ENCODE measurements at places on chromosomes 2 and 18.

GRCh38 chr2:146927080-146927711 lies 917.6 kb upstream of the ACVR2A start:
- DNase-seq = no peak

DNA sequence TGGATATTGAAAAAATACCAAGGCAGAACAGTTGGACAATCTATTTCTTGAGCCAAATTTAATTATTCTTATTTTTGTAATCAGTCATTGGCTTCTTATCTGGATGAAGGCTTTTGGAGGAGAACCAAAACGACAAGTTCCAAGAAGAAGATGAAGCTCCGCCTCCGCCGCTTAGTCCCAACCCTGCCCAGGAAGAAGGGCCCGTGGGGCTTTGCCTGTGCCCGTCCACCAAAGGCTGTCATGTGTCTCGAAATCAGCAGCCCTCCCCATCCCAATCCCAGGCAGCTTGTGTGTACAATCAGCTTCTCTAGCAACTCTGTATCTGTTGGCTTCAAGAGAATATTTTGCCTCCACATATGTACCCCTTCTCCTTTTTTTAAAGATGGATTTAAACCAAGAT lies 24.6 kb downstream of the PTRHD1 start:
- DNase-seq = no peak

DNA sequence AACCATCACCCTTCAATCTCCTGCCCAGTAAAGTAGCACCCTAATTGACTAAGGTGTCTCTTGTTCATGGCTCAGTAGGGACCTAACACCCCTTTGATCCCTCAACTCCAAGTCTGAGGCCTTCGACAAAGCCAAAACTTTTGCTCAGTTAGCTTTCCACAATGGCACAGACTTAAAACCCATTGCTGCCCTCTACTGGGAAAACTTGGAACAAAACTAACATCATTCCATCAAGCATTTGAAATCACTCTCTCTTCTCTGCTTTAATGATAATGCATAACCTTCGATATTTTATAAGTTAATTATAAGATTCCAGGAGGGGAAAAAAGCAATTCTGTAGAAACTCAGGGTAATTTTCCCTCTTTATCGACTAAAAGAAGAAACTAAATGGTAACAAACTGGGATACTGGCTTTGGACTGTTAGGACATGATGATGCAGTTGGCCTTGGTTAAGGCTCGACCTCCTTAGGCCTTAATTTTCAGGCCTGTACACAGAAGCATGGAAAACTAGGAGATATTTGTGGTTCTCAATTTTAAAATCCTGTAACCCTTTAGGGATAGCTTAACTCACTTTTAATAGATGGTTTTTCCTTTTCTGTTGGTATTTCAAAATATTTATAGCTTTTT lies 127.8 kb downstream of the STK39 start:
- no peak for DNase-seq

GRCh38 chr18:12028040-12028628 lies 46.8 kb downstream of the IMPA2 start:
- DNase-seq = no peak

DNA sequence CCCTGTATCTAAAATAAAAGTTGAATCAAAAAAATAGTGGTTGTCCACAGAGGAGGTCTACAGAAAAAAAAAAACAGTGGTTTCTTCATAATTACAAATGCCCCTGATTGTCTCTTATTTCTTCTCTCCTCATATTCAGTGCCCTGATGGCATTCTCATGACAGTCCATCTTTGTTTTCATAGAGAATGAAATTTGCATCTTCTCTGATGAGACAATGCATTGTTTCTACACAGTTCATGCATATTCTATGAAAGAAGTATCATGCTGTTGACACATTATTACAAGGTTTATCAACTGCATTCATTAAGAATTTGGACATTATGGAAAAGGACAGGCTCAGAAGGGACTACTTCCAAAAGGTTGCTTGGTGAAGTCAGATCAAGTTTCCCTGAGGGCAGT lies 59.5 kb downstream of the LHCGR start:
- DNase-seq = no peak

DNA sequence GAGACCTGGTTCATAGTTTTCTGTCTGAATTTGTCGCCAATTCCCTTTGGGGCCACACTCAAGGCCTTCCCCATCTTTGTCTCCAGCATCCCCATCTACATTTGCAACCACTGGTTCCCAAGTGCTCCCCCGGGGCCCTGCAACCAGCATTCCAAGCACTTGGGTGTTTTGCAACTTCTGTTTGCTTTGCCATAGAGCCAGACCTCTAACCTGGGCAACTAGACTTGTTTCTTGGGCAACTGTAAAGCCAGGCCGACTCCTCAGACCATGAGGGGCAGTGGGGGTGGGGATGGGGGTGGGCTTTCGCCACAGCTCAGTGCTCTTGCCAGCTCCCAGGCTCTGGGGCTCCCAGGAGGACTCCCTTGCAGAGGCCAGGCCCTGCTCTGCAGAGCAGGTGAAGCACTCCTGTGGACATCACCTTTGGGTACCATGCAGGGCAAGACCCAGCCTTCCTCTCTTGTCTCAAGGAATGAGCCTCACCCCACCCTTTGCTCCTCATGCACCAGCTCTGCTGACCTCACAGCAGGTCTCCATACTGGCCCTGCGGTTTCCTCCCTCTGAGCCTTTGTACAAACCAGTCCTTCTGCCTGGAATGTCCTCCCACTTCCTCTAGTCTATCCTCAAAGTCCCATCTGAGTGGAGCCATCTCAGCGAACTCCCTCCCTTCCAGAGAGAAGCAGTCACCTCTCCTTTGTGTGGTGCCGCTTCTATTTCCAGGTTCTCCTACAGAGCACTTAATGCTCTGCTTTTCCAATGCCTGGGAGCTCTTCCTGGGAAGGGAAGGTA lies 126.7 kb upstream of the MYCN start:
- no peak for DNase-seq

DNA sequence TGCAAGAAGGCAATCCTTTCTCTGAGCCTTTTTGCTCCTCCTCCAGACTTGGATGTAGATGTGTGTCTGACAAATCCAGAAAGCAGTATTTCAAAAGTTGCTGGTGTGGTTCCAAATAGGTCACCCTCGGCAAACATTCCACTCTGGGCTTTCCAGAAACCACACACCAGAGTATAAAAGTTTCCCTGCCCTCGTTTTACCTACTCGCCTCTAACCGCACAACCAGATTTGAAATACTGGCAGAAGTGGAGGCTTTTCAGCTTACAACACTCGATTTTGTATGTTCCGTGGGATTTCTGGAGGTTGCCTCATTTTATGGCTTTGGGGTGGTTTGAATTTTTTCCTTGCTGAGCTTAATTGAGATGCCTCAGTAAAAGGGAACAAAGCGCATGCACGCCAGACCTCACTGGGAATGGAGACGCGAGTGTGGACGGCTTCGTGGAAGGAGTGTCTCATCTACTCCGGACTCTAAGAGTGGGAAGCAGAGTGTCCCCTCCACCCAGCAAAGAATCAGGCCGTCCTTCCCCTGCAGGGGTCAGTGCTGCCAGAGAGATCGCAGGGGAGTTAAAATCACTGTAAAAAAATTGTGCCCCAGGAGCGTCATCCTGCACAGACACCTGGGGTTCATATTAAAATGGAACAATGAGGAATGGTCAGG lies 44.0 kb upstream of the RPL31 start:
- DNase-seq = no peak

DNA sequence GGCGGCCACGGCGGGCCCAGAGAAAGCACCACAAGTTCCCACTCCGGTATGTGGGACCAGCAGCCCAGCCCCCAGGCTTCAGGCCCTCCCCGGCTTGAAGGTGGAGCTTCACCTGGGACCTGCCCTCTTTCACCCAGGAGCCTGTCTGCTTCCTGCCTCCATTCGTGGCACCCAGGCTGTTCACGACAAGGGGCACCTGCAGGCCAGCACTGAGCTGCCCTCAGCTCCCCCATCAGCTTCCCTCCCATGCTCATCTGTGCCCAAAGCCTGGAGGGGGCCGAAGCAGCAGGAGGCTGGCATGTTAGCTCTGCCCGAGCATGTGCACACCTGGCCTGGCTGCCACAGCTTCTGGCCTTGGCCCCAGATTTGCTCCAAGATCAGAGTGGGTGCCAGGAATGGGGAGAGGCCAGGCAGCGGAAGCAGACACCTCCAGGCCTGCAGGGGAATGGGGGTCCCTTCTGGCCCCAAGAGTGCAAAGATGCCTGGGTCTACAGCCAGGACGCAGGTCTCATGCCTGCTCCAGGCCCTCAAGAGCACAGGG lies 312.4 kb upstream of the SYT4 start:
- DNase-seq = no peak

- no peak for DNase-seq
Measured at GRCh38 chr18:5093902-5094301, 103.2 kb downstream of the AKAIN1 start.

- no peak for DNase-seq
Measured at GRCh38 chr2:207279520-207279919, 113.8 kb upstream of the KLF7 start.

- DNase-seq = no peak
Measured at GRCh38 chr2:49111456-49111855, 42.9 kb downstream of the FSHR start.

- DNase-seq = no peak
Measured at GRCh38 chr18:63146828-63147409, 172.7 kb downstream of the BCL2 start.

DNA sequence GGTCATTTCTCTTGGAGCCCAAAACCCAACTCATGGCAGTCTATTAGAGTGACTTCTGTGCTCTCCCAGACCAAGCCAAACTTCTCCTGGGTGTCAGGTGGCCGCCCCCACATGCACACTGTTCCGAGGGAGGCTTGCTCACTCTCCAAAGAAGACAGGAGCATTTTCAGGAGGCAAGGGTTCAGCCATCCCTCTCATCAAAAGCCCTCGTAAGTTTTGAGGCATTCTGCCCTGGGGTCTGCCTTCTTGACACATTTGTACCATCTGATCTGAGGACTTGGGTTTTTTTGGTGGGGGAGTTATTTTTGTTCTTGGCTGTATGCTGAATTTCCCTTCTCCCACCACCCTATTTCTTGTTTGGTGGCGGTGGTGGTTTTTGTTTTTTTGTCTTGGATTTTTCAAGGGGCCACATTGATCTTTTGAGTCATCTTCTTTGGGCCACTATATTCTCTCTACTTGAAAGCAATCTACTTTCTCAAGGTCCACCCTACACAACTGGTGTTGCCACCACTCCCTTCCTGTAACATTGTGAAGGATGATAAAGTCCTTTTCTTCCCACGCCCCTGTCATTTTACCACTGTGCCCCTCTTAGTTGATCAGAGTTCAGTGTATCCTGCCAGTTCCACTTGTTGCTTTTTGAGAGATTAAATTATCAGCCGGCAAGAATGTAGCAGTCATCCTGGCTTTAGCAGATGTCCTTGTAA lies 255.8 kb downstream of the CYP26B1 start:
- DNase-seq = no peak

DNA sequence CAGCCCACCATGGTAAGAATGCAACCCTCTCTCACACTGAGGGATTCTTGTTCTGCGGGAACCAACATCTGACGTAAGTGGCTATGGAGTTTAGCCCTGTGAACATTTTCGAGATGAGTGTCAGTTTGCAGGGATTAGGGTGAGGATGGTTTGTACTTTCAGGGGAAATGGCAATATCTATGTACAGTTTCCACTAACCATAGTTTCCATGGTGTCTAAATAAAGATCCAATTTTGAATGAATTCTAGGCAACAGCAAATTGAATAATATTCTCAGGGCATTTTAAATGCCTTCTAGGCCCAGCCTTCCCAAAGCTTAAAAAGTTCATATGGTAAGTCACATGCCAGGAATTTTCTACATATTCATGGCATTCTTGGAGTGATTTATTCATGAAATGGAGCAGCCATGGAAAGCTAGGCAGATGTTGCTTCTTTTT lies 105.4 kb upstream of the MMADHC start:
- no peak for DNase-seq
